Dorsolateral prefrontal cortex (tissue), 122 donors: ENCODE measurements at places on chromosomes 7 and 10. TPM values are rescaled to one million over a fixed set of nuclear protein-coding genes. Genes with fewer than 3 reads are reported as not detected.

GRCh38 chr7:152674860-152675758 is 832 bp downstream of the XRCC2 start:
- DNase-seq, result no peak

DNA sequence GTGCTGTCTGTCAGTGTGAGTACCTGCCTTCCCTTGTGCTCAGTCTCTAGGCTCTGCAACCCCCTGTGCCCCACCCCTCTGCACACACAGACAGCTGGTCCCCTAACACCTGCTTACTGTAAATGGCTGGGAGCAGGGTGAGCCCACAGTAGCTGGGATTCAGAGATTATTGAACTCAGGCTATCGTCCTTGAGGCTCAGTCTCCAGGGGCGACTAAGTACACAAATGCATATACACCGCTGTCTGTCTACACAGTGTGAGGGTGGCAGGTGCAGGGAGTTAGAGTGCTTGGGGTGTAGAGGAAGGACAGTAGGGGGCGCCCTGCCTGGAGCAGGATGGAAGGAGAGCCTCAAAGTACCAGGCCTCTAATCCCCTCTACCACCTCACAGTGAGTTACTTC is 12.9 kb downstream of the UPP1 start:
- no peak for DNase-seq

DNA sequence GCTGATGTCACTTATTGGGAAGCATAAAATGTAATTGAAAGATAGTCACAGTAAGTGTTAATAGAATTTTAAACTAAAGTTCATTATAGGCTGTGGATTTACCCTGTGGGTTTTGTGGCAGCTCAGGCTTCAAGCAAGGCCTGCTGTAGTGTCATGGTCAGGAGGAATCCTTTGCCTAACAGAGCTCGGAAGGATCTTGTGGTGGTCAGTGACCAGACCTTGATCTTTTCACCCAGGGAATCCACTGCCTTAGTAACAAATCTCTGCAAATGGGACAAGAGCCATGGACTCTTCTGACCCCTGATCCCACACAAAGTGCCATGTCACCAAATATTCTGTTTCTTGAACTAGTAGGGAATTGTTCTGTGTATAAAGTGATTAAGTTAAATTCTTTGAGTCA is 20.6 kb upstream of the HDAC9 start:
- no peak for DNase-seq

- DNase-seq, result peak; percentile 20
Measured at GRCh38 chr10:79938728-79939406, 10.0 kb downstream of the SFTPD start.

- no peak for DNase-seq
Measured at GRCh38 chr7:154666768-154667167, 336.2 kb downstream of the PAXIP1 start.

The VOPP1 gene
- 52.2 TPM for total RNA-seq
